ENCODE measurements at places on chromosomes 13 and 19.

DNA sequence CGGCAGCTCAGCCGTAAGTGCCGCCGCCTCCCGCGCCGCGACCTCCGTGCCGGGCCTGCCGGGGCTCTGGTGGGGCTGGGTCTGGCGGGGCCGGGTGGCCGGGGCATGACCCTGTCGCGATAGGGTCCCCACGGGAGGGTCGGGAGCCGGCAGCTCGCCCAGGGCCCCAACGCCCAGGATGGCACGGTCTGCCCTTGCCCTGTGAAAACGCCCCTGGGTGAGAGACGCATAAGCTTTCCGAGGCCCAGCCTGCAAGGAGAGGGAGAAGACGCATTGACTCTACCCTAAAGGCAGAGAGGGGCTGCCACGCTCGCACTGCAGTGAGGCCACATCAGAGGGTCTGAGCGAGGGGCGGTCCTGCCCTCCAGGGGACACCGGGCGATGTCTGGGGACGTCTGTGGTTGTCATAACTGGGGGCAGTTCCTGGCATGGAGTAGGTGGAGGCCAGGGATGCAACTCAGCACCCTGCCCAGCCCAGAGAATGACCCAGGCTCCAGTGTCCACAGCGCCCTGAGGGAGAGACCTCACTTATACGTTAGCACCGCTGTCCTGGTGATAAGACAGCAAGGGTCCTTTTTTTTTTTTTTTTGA lies 539 bp downstream of the ZNF554 start:
- no peak for DNase-seq

- DNase-seq, result peak; percentile 42
Observed at GRCh38 chr13:108897955-108898354, 268.5 kb downstream of the MYO16 start.

DNA sequence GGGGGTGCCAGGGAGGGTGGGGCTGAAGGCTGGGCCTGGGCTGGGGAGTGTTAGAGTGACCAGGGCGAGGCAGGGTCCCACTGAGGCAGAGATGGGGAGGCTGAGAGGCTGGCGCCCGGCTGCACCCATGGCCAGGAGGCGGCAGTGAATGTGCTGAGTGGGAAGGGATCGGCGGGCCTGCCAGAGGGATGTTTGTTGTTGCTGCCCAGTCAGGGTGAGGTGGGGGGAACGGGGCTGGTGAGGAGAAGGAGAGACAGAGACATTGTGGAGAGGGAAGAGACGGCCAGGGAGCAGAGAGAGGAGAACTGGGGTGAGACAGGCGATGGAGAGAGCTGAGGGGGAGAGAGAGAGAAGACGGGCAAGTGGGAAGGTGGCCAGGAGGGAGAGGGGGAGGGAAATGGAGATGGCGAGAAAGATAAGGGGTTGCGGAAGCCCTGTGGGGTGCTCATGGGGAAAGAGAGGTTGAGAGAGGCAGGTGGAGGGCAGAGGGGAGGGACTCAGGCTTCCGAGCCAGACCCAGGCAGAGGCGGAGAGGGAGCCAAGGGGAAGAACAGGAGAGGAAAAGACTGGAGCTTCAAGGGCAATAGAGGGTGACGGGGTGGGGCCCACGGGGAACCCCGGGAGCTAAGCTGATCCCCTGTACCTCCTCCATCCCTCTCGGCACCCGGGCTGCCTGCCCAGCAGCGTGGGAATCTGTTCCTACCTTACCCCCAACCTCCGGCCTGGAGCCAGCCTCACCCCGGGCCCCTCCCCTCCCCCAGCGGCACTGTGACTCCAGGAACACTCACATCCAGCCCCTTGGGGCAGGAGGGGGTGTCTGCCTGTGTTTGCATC lies 690 bp upstream of the B3GNT8 start:
- no peak for DNase-seq

- DNase-seq, result no peak
Observed at GRCh38 chr13:80883545-80883944, 542.6 kb upstream of the SPRY2 start.

DNA sequence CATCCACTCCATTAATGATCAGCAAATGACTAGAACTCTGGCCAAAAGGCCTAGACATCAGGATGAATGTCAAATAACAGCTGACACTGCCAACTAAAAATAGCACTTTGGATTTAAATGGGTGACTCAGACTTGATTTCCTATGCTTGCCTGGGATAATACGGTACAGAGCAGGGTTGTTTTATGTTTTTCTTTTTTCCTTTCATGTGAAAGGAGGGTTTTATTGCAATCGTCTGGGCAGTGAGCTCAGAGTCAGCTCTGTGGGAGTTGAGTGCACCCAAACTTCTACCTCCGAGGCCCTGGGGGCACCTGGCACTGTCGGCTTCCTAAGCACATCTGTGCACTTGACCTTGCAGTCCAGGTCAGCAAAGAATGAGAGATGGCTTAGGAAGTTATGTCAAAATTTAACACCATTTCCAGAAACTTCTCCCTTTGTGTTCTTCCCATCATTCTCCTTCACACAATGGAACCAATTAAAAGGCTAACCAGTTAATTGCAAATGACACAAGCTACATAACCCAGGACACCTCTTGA lies 134.1 kb downstream of the LACC1 start:
- peak; percentile 60 for DNase-seq

GRCh38 chr19:2475018-2475701 lies 767 bp upstream of the GADD45B start:
- DNase-seq, result peak; percentile 65

DNA sequence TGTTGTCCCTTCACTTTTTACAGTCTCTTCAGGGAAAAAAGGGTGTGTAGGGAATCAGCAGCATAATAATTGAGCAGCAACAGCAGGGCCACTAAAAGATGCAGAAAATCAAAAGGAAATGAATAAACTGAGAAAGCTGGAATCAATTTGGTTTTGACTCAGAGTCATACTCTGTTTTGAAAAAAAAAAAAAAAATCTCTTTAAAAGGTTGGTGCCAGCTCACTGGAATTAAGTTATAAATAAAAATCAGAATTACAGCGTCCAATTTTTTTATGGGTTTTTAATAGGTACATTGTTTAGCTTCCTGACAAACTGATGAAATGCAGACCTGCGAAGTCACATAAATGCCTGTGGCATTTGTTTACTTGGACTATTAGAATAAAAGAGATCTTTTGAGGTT lies 231.9 kb downstream of the COG6 start:
- DNase-seq, result no peak

DNA sequence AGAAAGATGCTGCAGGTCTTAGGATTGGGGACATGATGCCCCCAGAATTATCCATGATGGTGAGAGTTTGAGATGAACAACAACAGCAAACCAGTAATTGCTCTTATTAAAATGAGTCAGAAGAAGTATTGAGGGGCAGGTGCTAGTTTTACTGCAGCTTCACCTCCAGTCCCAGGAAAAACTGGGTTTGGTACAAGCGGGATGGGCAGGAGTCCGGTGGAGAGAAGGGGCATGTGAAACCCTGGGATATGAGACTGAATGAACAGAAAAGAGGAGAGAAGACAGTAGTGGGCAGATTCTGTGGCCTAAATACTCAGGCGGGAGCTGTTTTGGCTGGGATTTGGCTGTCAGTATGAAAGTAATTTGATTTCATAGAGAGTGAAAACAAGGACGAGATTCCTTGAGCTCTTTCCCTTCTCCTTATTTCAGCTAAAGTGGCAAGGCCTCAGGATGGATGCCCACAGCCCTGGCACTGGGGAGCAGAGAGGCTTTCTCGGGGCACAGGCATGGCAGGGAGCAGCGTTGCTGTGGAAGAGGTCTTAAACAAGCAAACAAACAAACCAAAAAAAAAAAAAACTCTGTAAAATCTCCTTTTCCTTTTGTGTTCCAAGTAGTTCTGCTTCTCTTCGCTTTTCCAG lies 30.7 kb downstream of the NFIX start:
- no peak for DNase-seq

DNA sequence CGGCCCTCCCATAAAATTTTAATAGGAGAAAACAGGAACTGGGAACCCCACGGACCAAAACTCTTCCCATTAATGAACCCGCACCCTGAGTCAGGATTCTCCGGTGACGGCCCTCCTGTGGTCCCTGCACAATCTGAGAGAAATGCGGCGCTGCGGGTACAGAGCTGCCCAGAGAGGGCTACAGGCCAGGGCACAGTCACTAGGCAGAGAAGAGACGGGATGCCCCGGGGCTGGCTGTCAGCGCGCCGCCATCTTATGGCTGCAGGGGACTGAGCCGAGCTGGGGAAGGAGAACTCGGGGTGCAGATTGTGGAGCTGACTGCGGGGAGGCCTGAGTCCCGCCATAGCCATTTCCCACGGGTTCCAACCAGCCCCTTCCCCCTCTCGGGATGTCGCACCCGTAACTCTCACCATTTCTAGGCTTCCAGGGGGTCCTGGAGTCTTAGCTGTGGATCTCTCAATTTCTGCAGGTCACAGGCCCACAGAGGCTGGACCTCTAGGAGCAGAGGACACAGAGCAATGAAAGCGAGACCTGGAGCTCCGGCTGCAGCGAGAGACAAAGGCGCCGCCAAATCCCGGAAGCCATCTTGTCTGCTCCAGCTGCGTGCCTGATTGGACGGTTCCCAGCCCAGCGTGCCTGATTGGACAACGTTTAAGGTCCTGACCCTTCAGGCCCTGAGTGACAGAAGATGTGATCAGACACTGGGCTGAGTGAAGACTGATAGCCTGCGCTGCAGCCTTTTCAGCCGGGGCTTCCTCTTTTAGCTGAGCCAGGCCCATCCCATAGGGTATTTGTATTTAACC lies at the start of gene ZNF675:
Gene ZNF675 (minus strand): TSS at position 592 of the 803 bp plus-strand sequence. CDS start 179 bp downstream, at position 413.
- DNase-seq, result peak; percentile 91

- DNase-seq, result peak; percentile 46
Observed at GRCh38 chr13:21583478-21583877, 20.5 kb downstream of the MICU2 start.

DNA sequence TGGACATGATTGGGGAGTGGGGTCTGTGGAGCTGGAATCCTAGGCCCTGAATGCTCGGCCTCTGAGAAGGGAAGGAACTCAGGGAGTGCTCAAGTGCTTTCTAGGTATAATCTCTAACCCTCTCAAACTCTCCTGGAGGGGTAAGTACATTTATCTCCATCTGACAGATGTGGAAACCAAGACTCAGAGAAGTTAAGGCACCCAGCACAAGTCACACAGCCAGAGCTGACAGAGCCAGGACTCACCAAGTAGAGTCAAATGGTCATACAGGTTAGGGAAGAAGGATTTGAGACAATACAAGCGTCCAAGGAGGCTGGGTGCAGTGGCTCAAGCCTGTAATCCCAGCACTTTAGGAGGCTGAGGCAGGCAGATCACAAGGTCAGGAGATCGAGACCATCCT lies 12.9 kb upstream of the LYPD3 start:
- DNase-seq, result no peak

GRCh38 chr19:4267101-4267900 lies 11.8 kb upstream of the SHD start:
- peak; percentile 52 for DNase-seq

- no peak for DNase-seq
Observed at GRCh38 chr19:5125797-5126497, 157.0 kb downstream of the KDM4B start.

DNA sequence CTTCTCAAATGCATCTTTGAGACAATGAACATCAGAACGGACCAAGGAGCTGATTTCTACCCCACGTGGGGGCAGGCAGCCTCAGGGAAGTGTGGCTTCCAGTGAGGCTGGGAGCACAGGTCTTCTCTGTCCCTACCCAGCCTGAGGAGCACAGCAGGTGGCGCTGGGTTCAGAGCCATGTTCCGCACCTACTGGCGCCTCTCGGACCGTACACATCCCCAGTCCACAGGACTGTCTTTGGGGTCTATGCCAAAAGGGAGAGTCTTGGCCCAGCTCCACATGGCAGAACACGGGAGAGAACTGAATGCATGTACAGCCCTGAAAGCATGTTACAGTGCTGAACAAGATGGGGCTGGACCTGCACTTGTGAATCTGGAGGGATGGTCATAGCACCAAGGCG lies 22.6 kb downstream of the SUGP1 start:
- DNase-seq, result no peak

DNA sequence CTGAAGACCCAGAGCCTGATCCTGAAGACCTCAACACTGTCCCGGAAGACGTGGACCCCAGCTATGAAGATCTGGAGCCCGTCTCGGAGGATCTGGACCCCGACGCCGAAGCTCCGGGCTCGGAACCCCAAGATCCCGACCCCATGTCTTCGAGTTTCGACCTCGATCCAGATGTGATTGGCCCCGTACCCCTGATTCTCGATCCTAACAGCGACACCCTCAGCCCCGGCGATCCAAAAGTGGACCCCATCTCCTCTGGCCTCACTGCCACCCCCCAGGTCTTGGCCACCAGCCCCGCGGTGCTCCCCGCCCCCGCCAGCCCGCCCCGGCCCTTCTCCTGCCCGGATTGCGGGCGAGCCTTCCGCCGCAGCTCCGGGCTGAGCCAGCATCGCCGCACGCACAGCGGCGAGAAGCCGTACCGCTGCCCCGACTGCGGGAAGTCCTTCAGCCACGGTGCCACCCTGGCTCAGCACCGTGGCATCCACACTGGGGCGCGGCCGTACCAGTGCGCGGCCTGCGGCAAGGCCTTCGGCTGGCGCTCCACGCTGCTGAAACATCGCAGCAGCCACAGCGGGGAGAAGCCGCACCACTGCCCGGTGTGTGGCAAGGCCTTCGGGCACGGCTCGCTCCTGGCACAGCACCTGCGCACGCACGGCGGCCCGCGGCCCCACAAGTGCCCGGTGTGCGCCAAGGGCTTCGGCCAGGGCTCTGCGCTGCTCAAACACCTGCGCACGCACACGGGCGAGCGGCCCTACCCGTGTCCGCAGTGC lies 2.9 kb upstream of the MCOLN1 start:
- no peak for DNase-seq

DNA sequence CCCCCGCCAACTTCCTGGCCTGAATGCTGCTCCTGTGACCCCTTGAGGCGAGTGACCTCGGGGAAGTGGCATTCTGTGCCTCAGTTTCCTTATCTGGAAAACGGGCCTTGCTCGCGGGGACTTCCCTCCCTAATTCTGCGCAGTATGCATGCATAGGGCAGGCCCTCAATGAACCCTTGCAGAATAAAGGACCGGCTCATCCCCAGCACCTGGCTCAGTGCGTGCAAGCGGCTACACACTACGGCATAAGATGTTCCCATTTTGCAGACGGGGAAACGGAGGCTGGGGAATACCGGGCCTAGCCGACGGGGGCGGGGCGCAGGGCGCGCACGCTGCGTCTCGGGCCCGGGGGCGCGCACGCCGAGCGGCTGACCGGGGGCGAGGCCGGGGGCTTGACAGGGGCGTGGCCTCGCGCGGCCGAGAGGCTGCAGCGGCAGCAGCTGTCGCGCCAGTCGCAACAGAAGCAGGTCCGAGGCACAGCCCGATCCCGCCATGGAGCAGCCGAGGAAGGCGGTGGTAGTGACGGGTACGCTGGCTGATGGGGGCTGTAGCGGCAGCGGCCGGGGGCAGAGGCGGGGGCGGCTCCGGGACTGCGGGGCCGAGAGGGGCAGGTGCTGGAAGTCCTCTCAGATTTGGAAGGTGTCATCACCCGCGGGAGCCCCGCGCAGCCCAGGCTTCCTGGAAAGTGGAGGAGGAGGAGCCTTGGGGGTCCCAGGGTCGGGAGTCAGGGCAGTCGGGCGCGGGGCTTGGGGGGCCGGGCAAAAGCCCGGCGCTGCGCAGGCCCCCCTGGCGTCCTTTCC lies at the start of gene PGPEP1:
Gene PGPEP1 (plus strand): TSS at position 409 of the 800 bp plus-strand sequence. CDS start 84 bp downstream, at position 493.
- DNase-seq, result peak; percentile 62

DNA sequence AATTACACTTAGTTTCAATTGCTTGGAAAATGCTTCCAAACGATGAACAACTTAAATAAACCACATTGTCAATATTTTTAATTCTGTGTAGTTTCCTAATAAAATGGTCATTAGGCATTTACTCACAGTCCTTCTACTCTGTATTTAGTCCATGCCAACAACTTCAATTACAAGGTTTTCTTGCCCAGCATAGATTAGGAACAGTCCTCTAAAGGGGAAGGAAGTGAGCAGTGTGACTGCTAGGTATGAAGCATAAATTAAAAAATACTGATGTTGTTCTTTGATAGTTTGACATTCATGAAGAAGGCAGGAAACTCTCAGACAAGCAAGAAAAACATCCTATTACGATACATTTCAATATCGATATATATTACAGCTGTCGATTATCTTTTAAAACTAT lies 716.0 kb upstream of the PCDH9 start:
- no peak for DNase-seq

Measured in cardiac fibroblast (primary cell).